H1 (cell line): ENCODE measurements at places on chromosomes 7 and 10.

GRCh38 chr7:34327681-34328080 lies 330.3 kb upstream of the NPSR1 start:
- no peak overlapping the region for H3K4me3 ChIP-seq
- H3K36me3 ChIP-seq, result no peaks in the 10 kb centered on the region
- H3K4me1 ChIP-seq, result peaks cover 3% of the 10 kb centered on the region; the same call in 1 of the 2 replicates
- DNase-seq, result no peak
- H3K27ac ChIP-seq, result no peak overlapping the region
- no peaks in the 10 kb centered on the region for H3K27me3 ChIP-seq

DNA sequence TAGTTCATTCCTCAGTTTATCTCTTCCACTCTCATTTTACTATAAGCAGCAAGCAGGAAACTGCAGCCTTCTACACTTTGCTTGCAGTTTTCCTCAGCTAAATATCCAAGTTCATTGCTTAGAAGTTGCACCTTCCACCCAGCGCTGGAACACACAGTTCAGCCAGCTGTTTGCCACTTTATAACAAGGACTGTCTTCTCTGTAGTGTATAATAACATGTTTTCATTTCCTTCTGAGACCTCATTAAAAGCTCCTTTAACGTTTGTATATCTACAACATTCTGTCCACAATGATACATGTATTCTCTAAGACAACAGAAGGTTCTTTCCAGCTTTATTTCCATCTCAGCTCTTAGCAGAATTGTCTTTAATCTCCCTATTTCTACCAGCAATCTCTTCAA lies 74.1 kb downstream of the GNAI1 start:
- no peak for DNase-seq
- peaks cover 6% of the 10 kb centered on the region for H3K36me3 ChIP-seq
- no peak overlapping the region for H3K4me3 ChIP-seq
- H3K27me3 ChIP-seq, result no peaks in the 10 kb centered on the region
- no peaks in the 10 kb centered on the region for H3K4me1 ChIP-seq
- H3K27ac ChIP-seq, result no peak overlapping the region

GRCh38 chr10:79061441-79062315 lies 7.1 kb upstream of the ZMIZ1 start:
- peaks cover 19% of the 10 kb centered on the region for H3K4me1 ChIP-seq
- H3K4me3 ChIP-seq, result no peak overlapping the region
- no peak for DNase-seq
- no peaks in the 10 kb centered on the region for H3K36me3 ChIP-seq
- H3K27ac ChIP-seq, result no peak overlapping the region

DNA sequence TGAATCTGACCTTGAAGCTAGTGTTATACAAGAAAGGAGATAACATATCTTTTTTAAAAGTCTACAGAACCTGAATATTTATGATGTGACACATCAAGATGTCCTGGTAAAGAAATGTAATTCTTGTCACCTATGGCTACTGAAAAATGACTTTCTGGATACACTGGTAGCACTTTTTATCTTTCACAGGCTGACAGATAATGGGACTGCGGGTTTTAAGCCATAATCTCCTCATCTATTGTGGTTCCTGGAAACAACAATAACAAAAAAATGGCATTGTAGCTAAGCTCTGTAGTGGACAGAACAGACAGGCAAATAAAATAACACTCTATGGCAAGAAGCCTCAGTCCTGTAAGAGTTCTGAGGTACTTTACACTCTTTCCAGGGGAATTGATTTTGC lies 31.6 kb upstream of the YAE1 start:
- H3K4me3 ChIP-seq, result no peak overlapping the region
- no peak overlapping the region for H3K27ac ChIP-seq
- DNase-seq, result no peak

GRCh38 chr7:100723732-100724275 lies 3.5 kb downstream of the EPO start:
- peaks cover 5% of the 10 kb centered on the region for H3K4me1 ChIP-seq
- peaks cover 26% of the 10 kb centered on the region for H3K27me3 ChIP-seq
- no peak overlapping the region for H3K27ac ChIP-seq
- DNase-seq, result no peak

DNA sequence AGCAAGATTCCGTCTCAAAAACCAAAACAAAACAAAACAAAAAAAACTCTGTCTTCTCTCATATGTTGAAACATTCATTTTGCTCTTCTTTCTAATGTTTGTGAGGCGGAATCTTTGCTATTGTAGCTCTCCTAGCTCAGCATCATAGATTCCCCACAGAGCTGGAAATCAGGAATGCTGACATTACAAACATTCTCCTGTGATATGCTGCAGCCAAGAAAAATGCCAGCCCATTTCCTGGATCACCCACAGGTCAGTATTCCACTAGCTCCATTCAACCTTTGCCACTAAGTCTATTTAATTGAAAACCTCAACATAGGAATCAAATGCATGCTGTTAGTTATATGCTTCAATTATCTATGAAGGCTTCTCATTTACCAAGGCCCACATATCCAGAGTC lies 186.3 kb downstream of the IPMK start:
- H3K4me1 ChIP-seq, result no peaks in the 10 kb centered on the region
- H3K27me3 ChIP-seq, result no peaks in the 10 kb centered on the region
- no peak for DNase-seq
- no peak overlapping the region for H3K27ac ChIP-seq
- H3K4me3 ChIP-seq, result no peak overlapping the region

- no peak for DNase-seq
- no peak overlapping the region for H3K27ac ChIP-seq
- no peaks in the 10 kb centered on the region for H3K4me1 ChIP-seq
- H3K27me3 ChIP-seq, result no peaks in the 10 kb centered on the region
- H3K36me3 ChIP-seq, result no peaks in the 10 kb centered on the region
- no peak overlapping the region for H3K4me3 ChIP-seq
These were observed 46.9 kb downstream of the SPOCK2 start for GRCh38 chr10:72041491-72041890.

DNA sequence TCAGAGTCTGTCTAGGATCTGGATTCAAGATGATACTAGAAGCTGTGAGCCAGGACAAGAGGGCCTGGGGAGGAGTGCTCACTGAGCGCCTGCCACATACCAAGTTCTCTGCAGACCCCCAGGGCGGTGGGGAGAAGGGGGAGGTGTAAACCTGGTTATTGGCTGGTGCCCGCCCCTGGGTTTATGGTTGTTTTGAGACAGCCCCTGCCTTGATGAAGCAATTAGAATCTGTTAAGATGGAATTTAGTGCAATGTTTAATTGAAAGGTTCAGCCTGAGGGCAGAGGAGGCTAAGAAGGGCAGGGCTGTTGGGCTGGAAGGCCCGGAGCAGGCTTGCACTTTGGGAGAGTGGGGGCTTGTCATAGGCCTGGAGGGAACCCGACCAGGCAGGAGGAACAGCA lies 42.7 kb downstream of the PRF1 start:
- H3K36me3 ChIP-seq, result no peaks in the 10 kb centered on the region; the same call in 1 of the 2 replicates
- no peaks in the 10 kb centered on the region for H3K4me1 ChIP-seq
- H3K4me3 ChIP-seq, result no peak overlapping the region

GRCh38 chr10:94066411-94066810 lies 72.7 kb downstream of the PLCE1 start:
- no peak overlapping the region for H3K4me3 ChIP-seq
- H3K27ac ChIP-seq, result no peak overlapping the region
- DNase-seq, result no peak
- no peaks in the 10 kb centered on the region for H3K4me1 ChIP-seq
- no peaks in the 10 kb centered on the region for H3K36me3 ChIP-seq

- no peak overlapping the region for H3K27ac ChIP-seq
- no peak for DNase-seq
- H3K4me1 ChIP-seq, result no peaks in the 10 kb centered on the region
- H3K36me3 ChIP-seq, result no peaks in the 10 kb centered on the region
- H3K4me3 ChIP-seq, result no peak overlapping the region
- H3K27me3 ChIP-seq, result no peaks in the 10 kb centered on the region
These were observed 124.9 kb downstream of the ANLN start for GRCh38 chr7:36514289-36515243.

DNA sequence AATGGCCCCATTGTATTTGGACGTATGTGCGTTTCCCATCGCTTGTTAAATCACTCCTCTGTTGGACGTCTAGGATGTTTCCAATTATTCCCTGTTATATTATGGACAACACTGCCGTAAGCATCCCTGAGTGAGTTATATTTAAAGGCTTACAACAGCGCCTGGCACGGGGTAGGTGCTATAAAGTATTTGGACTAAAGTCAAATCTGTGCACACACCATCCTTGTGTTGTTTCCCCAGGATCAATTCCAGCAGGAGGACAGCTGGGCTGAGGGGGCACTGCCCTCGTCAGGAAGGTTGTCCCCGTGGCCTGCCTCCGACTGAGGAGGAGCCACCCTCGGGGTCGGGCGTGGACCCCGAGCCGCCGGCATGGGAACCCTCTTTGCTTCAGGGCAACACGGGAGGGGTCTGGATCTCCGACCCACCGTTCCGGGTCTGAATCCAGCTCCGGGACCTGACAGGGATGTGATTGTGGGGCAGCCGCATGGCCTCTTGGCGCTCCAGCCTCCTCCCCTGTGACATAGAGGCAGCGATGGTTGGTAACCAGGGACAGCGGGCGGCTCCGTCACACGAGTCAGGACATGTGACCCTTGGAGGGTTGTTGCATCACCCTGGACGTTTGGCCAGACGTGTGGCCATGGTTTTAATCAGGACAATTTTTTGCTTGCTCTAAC lies 1.5 kb upstream of the JAKMIP3 start:
- no peak for DNase-seq
- no peak overlapping the region for H3K27ac ChIP-seq
- peaks cover 2% of the 10 kb centered on the region; the same call in 1 of the 2 replicates for H3K27me3 ChIP-seq
- no peaks in the 10 kb centered on the region for H3K36me3 ChIP-seq

- H3K36me3 ChIP-seq, result no peaks in the 10 kb centered on the region
- H3K27me3 ChIP-seq, result no peaks in the 10 kb centered on the region
- no peak for DNase-seq
- H3K27ac ChIP-seq, result no peak overlapping the region
- peaks cover 5% of the 10 kb centered on the region; the same call in 1 of the 2 replicates for H3K4me1 ChIP-seq
These were observed 31.0 kb upstream of the FZD1 start for GRCh38 chr7:91233212-91233611.

GRCh38 chr7:102991077-102991539 lies 78.3 kb downstream of the LRRC17 start:
- no peak overlapping the region for H3K4me3 ChIP-seq
- no peak for DNase-seq
- no peaks in the 10 kb centered on the region for H3K36me3 ChIP-seq
- H3K27ac ChIP-seq, result no peak overlapping the region
- H3K27me3 ChIP-seq, result no peaks in the 10 kb centered on the region
- H3K4me1 ChIP-seq, result no peaks in the 10 kb centered on the region

DNA sequence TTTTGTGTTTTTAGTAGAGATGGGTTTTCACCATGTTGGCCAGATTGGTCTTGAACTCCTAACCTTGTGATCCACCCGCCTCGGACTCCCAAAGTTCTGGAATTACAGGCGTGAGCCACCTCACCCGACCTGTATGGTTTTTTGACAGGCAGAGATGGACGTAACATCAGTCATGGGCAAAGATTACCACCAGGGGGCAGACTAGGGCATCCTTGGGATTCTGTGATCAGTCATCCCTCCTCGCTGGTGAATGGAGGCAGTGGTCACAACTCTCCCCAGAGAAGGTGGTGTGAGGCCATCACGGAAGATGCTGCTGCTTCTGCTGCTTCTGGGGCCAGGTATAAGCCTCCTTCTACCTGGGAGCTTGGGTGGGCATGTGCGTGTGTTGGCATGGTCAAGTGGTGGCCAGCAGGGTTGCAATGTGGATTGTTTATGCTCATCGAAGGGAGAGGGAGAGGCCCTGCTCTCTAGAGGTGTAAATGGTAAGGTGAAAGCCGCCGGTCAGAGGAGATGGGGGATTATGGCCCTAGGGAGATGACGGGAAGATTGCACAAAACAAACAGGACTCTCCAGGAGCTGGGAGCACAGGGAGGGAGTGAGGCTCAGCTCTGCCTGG lies 122.7 kb upstream of the PRSS1 start:
- H3K4me3 ChIP-seq, result no peak overlapping the region
- H3K27me3 ChIP-seq, result no peaks in the 10 kb centered on the region
- H3K36me3 ChIP-seq, result no peaks in the 10 kb centered on the region
- no peak overlapping the region for H3K27ac ChIP-seq
